Dermis microvascular lymphatic vessel endothelial cell (primary cell): ENCODE measurements at places on chromosomes 1 and 21. TPM values are rescaled to one million over a fixed set of nuclear protein-coding genes. Genes with fewer than 3 reads are reported as not detected.
A peak's percentile ranks its signal among the peaks of the same experiment; 100 is the strongest.

DNA sequence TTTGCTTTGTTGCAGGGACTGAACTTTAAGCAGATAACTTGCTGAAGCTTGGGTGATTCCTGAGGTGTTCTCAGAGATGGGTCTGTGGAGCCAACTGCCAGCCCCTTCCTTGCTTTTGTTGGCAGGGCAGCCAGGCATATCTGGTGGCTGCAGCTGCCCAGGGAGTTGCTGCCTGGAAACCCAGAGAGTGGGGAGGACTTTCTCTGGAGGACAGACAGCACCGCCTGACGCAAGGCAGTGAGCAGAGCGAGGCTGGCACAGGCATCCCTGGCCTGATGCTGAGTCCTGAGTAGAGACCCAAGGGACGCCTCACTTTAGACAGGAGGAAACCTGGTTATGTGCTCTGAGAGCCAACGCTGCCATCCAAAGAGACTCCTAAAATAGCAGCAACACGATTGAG is 9.8 kb upstream of the OLFML2B start:
- no peak for DNase-seq

Gene AGT
- total RNA-seq = not detected in 2 replicates

DNA sequence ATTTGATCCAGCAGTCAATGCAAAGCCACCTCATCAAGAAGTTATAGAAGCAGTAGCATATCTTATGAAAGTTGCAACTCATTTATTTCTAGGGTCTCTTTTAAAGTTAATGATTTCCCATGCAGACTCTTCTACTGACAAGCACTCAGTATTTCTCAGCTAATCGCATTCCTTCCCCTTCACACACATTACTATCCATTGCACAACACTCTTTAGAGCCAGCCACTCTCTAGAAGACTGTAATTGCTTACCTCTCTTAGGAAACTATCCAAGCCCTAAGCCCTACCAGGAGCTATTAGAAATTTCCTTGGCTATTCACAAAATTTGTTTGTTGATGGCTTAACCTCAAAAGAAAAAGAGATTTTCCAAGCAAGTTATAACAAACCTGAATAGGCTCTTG is 106.0 kb downstream of the ADAMTS1 start:
- no peak for DNase-seq

GRCh38 chr1:206489980-206490770 is 17.2 kb upstream of the RASSF5 start:
- peak; percentile 64 for DNase-seq

DNA sequence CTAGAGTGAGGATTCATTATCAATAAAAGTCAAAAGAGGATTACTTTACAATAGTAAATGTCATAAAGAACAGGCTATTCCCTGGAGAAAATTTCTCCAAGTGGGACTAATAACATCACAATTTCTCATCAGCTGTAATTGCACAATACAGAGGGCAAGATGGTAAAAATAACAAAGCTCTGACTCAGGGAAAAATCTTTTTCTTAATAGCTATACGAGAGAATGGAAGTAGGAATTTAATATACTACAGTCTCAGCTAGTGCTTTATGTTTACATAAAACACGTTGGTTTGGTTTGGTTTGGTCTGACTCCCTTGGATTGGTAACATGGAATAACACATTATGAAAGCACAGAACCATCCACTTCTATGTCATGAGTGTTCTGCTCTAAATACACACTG is 397.6 kb downstream of the LRRIQ3 start:
- no peak for DNase-seq

Gene C1orf141
- not detected in 2 replicates for total RNA-seq

Gene CFHR2
- total RNA-seq = not detected in 2 replicates

DNA sequence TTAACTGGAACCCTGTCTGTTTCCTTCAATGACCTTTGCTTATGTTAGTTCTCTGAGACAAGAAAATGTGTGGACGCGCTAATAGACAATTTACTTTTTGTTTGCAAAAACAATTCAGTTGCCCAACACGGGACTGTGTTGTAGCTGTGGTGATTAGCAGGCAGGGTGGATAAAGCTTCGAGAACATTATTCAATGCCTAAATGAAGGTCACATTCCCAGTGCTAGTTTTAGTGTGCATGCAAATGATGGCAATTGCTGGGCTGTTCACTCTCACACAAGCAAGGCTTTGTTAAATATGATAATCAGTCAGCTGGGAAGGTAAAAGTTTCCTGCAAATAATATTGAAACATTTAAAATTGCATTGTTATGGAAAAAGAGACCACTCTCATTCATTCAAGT is 188.4 kb downstream of the BACH1 start:
- DNase-seq = no peak

GRCh38 chr1:41599912-41600311 is 115.4 kb upstream of the EDN2 start:
- DNase-seq = no peak

Gene SLC9C2
- not detected in 2 replicates for total RNA-seq

GRCh38 chr1:152328801-152329391 is 3.9 kb upstream of the FLG start:
- no peak for DNase-seq

GRCh38 chr21:35102488-35103371 is 53.6 kb upstream of the RUNX1 start:
- DNase-seq = no peak

- no peak for DNase-seq
These were observed at the start of gene RASAL2 for GRCh38 chr1:178093951-178094738. Gene RASAL2 (plus strand): TSS chr1:178094104. CDS start chr1:178094493, 389 bp downstream.

DNA sequence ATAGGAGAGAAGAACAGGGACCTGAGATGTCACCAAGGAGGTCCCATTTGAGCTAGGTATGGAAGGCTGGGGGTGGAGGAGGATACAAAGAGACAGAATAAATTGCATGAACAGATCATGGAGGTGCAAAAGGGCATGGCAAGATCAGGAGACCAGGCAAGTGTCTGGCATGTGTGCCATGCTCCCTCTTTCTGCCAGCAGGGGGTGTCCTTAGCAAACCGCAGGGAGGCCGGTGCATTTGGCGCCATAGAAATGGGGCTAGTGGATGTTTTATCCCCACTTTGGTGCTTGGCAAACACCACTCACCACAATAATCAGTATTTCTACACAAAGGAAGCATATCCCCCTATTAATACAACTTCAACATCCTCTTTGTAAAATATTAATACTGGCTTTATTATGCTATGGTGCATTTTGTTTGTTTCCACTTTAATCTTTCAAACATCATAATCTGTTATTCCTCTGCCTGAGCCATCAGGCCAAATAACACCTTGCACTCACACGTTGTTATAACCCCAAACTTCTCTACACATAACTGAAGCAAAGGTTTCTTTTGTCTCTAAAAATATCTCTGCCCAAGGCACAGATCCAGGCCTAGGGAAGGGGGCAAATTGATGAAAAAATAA is 25.9 kb downstream of the S100A6 start:
- DNase-seq = peak; percentile 9

Gene KLF17
- total RNA-seq = not detected in 2 replicates

DNA sequence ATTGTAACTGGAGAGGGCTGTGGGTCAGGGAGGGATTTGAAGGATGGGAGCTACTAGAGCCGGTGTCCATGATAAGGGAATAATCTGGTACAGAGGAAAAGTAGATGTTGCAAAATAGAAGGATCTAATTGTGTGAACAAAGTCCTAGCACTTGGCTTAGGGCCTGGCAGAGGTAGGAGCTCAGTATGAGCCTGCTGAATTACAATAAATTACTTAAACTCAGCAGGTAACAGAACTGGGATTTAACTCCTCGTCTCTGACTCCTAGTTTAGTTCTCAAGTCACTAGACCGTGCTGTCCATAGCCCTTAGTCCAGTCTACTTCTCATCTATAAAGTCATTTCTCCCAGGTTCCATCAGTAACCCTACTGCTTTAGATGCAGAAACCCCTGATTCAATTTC is 120.2 kb downstream of the LRRC53 start:
- DNase-seq = no peak

- DNase-seq = no peak
These were observed 25.8 kb downstream of the STYXL2 start for GRCh38 chr1:167119696-167120095.

DNA sequence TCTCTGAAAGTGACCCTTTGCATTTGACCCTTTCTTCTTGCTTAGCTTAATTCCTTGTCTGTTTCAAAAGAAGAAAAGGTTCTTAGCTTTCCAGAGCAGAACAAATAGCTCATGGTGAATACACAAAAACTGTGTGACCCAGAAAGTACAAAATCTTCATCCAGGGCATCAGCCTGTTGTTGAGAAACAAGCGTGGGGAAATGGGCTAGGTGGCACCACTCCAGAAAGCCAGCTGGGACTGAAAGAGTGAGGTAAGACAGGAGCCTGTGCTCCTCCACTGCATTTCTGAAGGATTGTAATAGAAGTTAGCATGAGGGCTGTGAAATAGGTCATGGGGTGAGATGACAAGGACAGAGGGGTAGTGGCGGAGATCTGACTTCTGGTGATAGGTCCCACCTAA is 45.8 kb downstream of the CYP2J2 start:
- no peak for DNase-seq

DNA sequence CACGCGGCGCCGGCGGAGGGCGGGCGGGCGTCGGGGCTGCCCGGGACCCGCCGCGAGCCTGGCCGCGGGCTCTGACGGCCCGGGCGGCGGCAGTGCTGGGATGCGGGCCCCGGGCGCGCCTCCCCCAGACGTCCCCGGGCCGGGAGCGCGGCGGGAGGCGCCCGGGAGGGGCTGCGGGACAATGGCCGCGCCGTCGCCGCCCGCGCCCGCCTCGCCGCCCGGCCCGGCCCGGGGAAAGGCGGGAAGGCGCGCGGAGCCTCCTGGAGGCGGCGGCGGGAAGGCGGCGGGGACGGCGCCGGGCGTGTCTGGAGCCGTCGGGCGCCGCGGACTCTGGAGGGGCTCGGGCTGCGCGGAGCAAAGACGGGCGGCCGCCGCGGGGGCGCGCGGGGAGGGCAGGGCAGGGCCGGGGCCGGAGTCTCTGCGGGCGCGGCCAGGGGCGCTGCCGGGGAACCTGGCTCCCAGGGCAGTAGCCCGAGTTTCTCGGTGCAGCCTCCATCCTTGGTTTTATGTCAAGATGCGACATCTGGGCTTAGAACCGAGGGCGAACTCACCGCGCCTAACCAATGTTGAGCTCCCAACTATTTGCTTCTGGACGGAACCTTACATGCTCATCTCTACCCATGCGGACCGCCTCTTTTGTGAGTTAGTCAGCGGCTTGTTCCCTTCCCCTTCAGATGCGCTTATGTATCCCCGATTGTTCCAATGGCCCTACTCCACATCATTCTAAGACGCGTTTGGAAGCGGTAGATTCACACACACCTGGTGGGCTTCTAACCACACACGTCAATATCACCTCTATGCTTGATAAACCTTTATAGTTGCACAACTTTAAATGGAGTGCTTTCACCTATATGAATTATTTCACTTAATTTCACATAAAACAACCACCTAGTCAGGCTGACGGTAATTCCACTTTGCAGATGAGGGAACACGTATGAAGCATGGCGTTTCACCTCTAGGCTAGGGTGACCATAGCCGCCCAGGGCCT is 651 bp downstream of the ZBTB8A start:
- peak; percentile 14 for DNase-seq

- no peak for DNase-seq
These were observed 27.6 kb downstream of the ABCA4 start for GRCh38 chr1:94093396-94093795.
